ENCODE measurements at places on chromosomes 5 and 9.

- DNase-seq, result no peak
These were observed 47.9 kb downstream of the TNFSF15 start for GRCh38 chr9:114757984-114758383.

GRCh38 chr9:75850459-75851200 lies 39.8 kb upstream of the PCSK5 start:
- no peak for DNase-seq

GRCh38 chr5:93072831-93073459 lies 508.1 kb downstream of the NR2F1-AS1 start:
- no peak for DNase-seq

- DNase-seq, result no peak
These were observed 157.8 kb upstream of the FTMT start for GRCh38 chr5:121693864-121694263.

- DNase-seq, result no peak
These were observed 10.7 kb downstream of the PRUNE2 start for GRCh38 chr9:76895186-76895585.

GRCh38 chr9:33458444-33458843 lies 11.1 kb upstream of the AQP3 start:
- DNase-seq, result no peak

DNA sequence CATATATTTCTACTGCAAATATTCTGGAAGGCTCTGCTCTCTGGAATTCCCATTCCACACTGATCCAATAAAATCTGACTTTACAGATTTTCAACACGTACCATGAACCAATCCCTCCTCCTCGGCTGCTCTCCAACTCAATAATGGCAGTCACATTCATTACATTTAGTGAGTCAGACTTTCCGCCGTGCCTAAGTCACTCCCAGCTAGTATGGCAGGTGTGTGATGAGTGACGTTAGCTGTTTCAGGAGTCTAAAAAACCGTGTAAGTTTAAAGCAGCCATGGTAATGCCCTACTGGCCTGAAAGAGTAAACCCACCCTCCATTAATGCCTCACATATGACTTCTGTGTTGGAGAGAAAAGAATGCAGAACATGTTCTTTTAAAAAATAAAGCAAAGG lies 3.3 kb downstream of the FBN2 start:
- DNase-seq, result no peak
